Stimulated activated CD8-positive, alpha-beta memory T cell treated with anti-CD3 and anti-CD28 coated beads, Interleukin-7, amount 100 ng/mL, for 48 hours (primary cell): ENCODE measurements at places on chromosomes 4 and X.
A peak's percentile ranks its signal among the peaks of the same experiment; 100 is the strongest.

DNA sequence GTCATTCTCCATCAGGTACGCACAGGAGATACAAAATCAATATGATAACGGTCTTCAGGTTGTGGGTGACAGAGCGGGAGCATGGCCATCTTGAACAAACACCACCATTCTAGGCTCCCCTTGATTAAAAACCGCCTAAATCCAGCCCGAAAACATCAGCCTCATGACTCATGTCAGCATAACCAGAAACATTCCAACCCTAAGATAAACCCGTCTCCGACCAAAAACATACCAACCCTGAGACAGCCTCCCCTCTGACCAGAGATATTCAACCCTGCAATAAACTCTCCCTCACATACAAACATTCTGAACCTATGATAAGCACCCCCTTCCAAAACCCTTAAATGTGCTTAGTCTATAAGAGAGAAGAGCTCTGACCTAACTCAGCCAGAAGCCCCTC is 157.9 kb downstream of the DHRSX start:
- DNase-seq, result no peak

- peak; percentile 24 for DNase-seq
Observed at GRCh38 chr4:83217721-83218522, 66.7 kb downstream of the COQ2 start.

DNA sequence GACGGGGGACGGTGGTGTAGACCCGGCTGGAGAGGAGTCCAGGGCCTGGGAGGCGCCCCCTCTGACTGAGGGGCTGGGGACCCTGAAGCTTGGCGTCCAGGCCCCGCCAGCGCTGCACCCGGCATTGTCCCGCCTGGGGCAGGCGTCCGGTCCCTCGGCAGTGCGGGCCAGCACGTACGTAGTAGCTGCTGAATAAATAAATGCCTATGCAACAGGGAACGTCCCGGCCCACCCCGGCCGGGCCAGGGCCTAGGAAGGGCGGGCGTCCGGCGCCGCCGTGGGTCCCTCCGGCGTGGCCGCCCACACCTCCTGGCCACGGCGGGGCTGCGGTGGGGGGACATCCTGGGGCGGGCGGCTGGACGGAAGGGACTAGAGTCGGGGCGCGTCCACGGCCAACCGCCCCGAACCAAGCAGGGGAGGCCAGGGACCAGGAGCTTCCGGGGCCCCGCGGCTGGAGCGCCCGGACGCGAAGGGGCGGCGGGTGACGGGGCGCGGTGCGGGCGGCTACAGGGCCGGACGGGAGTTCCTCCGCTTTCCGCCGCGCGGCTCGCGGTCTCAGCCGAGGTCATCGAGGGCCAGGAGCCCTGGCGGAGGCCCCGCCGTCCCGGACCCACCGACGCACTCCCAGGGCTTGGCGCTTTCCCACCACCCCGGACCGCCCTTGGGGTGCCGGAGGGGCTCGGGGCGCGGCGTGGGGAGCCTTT is 886 bp upstream of the WWC2 start:
- DNase-seq, result no peak

DNA sequence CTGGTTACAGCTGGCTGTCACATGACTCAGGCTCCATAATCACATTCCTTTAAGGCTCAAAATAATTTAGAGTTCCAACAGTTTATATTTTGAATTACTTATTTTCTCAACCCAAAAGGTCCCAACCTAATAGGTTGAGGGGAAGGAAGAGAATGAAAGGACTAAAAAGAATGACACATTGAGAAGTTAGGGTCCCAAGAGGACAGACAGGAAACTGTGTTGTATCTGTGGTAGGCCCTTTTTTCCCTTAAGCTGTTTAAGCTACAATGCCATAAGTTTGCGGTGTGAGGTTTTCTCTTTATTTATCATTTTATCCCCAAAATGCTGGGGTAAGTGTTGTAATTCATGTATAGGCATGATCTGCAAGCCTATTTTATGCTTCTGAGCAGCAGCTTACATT is 290.2 kb downstream of the ZNF674 start:
- no peak for DNase-seq

DNA sequence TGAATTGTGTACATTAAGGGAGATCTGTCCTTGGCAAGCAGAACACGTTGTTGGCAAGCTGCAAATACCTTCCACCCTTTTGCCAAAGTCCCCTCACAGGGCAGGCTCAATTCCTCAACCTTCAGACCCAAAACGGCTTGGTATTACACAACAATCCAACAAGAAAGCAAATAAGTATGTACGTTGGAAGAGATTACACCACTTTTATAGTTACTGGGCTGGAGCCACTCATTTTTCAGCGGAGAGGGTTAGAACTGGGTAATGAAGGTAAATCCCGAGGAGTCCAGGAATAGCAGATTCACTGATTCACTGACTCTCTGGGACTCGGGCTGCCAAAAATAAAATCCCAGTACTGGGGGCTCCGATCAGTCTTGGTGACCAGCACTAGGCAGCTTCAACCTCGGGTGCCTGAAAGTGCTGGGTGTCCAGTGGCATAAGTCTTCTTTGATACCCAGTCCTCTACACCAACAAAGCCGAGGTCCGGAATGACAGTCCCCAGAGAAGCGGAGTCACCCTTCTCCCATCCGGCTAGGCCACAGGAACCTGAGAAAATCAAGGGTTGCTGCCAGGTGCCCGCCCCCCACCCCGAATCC is 587 bp downstream of the TIMM8A start:
- no peak for DNase-seq

DNA sequence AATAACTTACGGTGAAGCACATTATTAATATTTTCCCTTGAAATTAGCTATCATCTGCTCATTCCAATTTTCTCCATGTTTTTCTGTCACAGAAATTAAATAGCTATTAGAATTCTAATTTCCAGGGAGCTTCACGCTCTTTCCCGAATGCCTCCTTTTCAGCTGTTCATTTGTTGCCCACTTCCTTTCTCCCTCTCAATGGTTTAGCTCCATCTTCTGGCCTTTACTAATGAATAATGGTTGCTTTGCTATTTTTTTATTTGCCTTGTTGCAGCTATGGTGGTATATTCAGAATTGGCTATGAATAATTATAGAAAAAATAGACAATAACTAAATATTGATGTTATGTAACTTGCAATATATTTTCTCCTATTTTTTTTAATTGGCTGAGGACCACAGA is 70.5 kb downstream of the GRIA2 start:
- no peak for DNase-seq

DNA sequence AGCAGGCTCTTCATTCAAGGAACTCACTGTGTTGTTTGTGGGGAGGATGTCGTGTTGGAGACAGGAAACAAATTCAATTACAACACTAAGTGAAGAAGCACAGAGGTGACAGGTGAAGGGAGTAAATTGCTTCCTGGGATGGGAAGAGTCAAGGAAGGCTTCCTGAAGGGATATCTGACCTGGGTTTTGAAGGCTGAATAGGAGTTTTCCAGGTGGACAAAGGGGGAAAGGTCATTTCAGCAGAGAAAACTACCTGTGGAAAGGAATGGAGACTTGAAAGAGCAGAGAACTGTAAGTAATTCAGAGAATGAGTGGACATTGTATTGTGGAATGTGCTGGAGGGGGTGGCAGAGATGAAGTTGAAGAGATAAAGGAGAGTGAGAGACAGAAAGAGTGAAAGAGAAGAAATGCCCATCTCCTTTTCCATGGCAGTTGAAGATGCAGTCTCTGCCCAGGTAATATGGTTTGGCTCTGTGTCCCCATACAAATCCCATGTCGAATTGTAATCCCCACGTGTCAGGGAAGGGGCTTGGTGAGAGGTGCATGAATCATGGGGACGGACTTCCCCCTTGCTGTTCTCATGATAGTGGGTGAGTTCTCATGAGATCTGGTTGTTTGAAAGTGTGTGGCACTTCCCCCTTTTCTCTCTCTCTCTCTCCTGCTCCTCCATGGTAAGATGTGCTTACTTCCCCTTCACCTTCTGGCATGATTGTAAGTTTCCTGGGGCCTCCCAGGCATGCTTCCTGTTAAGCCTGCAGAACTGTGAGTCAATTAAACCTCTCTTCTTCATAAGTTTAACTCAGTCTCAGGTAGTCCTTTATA is 205.7 kb upstream of the BCOR start:
- DNase-seq, result no peak

DNA sequence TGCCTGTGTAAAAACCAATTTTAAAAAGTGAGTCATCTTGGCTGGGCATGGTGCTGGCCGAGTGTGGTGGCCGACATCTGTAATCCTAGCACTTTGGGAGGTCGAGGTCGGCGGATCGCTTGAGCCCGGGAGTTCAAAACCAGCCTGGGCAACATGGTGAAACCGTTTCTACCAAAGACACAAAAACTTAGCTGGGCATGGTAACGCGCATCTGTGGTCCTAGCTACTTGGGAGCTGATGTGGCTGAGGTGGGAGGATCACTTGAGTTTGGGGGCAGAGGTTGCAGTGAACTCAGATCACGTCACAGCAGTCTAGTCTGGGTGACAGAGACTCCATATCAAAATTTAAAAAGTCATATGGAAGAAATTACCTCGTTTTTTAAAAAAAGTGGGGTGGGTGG is 7.6 kb downstream of the RLIM start:
- DNase-seq, result no peak

GRCh38 chr4:143184503-143185252 is at the start of gene USP38:
Gene USP38, plus strand, starts transcription at chr4:143184917. Its CDS starts 534 bp downstream, at chr4:143185451.
- peak; percentile 91 for DNase-seq

DNA sequence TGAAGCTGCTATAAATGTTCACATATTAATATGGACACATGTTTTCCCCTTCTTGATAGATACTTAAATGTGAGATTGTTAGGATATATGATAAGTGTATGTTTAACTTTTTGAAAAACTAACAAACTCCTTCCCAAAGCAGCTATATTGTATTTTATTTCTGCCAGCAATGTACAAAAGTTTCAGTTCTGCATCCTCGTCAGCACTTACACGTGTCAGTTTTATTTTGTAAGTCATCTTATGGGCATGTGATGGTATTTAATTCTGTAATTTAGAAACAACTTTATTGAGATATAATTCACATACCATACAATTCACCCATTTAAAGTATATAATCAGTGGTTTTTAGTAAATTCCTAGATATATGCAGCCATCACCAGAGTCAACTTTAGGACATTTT is 31.6 kb downstream of the RAPGEF2 start:
- DNase-seq, result no peak

DNA sequence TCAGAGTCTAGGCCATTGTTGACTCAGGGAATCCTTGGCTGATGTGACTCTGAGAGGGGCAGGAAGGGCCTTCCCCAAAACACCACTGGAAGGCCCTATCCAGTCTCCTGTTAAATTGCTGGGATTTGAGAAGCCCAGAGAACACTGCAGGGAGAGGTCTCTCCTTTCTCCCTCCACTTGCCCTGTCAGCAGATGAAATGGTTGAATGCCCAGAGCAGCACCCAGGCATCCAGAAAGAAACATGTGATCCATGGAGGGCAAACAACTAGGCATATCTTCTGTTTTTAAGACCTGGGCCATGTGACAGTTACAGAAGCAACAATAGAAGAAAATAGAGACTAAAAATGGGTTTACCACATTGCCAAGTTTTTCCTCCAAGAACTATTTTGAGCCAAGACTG is 291.1 kb downstream of the QDPR start:
- DNase-seq, result no peak

- DNase-seq, result no peak
Observed at GRCh38 chrX:39811376-39811775, 286.4 kb downstream of the BCOR start.

- DNase-seq, result no peak
Observed at GRCh38 chrX:97372001-97372766, 488.5 kb downstream of the RPA4 start.

DNA sequence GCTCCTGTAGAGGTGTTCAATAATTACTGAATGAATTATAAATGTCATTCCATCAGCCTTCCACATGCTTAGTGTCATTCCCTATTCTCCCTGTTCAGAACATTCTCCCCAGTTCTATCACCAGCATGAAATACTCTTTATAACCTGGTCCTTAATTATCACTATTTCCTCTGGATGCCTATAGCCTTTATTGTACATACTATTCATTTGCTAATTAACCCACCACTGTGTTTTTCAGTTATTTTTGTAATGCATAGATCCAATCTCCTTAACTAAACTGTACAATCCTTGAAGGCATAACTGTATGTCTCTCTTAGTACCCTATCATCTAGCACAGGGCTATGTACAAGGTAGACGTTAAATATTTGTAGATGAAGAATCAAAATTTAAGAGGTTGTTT is 1.2 kb downstream of the ABCB7 start:
- DNase-seq, result no peak

DNA sequence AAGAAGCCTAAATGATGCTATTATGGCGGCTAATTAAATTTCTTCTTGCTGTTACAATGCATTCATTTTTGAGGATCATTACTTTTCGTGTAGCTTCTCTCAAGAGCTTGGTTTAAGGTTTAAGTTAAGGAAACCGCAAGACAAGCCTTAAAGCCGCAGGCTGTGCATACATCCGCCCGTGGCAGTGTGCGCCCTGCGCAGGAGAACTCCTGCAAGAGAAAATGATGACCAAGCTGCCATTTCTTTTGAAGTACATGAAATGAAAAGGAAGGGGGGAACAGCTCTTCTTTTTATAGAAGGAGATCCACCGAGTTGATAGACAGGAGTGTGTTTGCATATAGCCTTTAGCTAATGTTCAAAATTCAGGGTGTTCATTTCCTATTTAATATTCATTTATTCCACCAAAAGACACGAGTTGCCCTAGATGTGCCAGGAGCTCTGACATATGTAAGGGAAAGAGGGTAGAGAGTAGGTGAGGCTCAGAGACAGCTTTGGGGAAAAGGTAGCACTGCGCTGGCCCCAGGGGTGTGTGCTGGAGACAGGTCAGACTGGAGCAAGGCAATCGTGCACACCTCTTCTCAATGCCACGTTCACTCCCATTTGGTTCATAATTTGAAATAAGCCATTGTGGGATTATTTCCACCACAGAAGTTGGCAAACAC is 112.1 kb upstream of the LDB2 start:
- DNase-seq, result no peak

DNA sequence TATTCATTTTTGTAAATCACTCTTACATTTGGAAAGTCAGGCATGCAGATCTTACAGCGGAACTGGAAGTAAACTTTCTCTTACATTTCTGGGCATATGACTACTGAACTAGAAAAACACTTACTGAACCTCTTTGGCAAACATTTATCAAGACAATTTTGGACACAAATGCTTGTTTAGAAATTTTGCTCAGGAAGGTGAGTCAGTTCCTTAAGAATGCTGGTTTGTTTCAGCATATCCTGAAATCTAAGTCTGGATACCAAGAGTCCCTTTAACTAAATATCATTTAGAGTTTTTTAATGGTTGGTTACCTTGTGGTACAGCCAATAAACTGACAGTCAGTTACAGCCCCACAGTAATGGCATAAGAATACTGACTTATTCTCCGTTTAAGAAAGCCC is 15.0 kb downstream of the SHISA3 start:
- DNase-seq, result no peak

GRCh38 chr4:33226133-33226532 is 2506.0 kb downstream of the PCDH7 start:
- DNase-seq, result no peak

DNA sequence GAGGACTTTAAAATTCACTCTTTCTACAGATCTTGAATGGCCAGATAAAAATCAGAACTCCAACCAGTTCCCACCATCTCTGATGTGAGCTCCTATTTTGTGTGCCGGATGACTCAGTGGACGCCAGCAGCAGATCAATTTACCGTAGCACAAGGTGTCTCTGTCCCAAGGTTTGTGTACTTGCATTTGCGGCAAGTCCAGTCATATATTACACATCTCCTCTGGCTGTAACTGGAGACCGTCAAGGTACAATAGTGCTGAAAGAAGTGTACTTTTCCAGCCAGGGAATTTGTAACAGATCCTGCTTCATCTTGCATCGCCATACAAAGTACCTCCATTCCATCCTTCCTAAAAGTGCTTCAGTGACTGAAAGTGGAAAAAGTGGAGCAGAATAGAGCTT is 108.2 kb upstream of the SORBS2 start:
- no peak for DNase-seq
